Endodermal cell (in vitro differentiated cells): ENCODE measurements at places on chromosomes 5 and 9.

GRCh38 chr5:148163345-148163744 is 5.0 kb upstream of the SPINK14 start:
- H3K27me3 ChIP-seq, result no peaks in the 10 kb centered on the region
- no peaks in the 10 kb centered on the region for H3K4me1 ChIP-seq
- no peaks in the 10 kb centered on the region for H3K36me3 ChIP-seq
- H3K27ac ChIP-seq, result no peak overlapping the region
- DNase-seq, result no peak

DNA sequence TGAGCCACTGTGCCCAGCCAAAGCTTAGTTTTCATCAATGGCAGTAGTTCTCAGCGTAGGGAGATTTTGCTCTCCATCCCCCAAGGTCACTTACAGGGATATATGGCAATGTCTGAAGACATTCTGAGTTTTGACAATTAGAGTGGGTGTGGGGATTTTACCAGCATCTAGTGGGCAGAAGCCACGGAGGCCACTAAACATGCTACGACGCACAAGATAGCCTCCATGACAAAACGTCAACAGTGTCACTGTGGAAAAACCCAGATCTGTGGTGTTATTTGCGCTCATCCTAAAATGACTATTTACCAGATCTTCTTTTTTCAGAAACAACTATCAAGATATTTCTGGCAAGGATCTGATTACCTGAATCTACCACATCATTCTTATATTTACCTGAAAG is 68.2 kb downstream of the CDC14B start:
- H3K36me3 ChIP-seq, result no peaks in the 10 kb centered on the region
- no peaks in the 10 kb centered on the region for H3K4me1 ChIP-seq
- no peak overlapping the region for H3K27ac ChIP-seq
- H3K27me3 ChIP-seq, result no peaks in the 10 kb centered on the region
- DNase-seq, result no peak

DNA sequence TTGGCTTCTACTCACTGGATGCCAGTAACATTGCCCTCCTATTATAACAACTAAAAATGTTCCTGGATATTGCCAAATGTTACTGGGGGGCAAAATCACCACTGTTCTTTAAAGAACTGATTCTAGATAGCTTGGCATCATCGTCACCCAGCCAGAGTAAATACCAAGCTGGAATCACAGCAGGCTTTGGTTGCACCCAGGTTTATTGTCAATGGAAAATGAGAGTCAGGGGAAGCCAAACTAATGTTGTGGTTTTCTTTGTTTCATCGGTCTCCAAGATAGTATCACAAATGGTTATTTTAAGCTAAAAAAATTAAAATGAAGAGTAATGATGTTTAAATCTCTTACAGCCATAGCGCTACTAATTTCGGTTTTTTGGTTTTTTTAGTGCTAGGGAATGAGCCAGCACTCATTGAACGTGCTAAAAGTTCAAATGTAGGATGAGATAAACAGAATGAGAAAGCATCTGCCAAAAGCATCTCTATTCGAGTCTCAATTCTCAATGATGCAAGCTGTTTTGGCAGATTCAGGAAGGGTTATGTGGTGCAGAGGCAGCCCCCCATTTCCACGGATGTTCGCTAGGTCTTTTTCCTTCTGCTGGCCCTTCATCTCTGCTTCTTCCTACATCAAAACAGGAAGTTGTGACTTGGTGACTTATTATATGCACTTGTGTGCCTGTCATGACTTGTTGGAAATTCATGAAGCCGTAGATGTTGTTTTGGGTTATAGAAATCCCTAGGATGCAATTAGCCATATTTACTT is 558.0 kb downstream of the EBF1 start:
- H3K4me3 ChIP-seq, result no peak overlapping the region
- no peaks in the 10 kb centered on the region for H3K4me1 ChIP-seq
- no peak overlapping the region for H3K27ac ChIP-seq
- no peak for DNase-seq
- H3K27me3 ChIP-seq, result no peaks in the 10 kb centered on the region

- H3K27me3 ChIP-seq, result no peaks in the 10 kb centered on the region
- H3K27ac ChIP-seq, result no peak overlapping the region
- no peaks in the 10 kb centered on the region for H3K4me1 ChIP-seq
- DNase-seq, result no peak
- no peaks in the 10 kb centered on the region for H3K36me3 ChIP-seq
- no peak overlapping the region for H3K4me3 ChIP-seq
Observed at GRCh38 chr9:73154722-73155121, 3.1 kb downstream of the ANXA1 start.

- no peak overlapping the region for H3K4me3 ChIP-seq
- no peaks in the 10 kb centered on the region for H3K36me3 ChIP-seq
- no peak for DNase-seq
- H3K27ac ChIP-seq, result no peak overlapping the region
- H3K4me1 ChIP-seq, result no peaks in the 10 kb centered on the region
- H3K27me3 ChIP-seq, result no peaks in the 10 kb centered on the region
Observed at GRCh38 chr5:173714551-173715428, 98.3 kb upstream of the BOD1 start.

- peaks cover 12% of the 10 kb centered on the region for H3K4me1 ChIP-seq
- peak overlapping the region; percentile 83 for H3K4me3 ChIP-seq
- H3K27me3 ChIP-seq, result no peaks in the 10 kb centered on the region
Observed at GRCh38 chr5:176542135-176542595, 5.0 kb upstream of the RNF44 start.

GRCh38 chr5:126358525-126358924 is 64.7 kb upstream of the GRAMD2B start:
- no peak for DNase-seq
- no peak overlapping the region for H3K4me3 ChIP-seq
- H3K4me1 ChIP-seq, result no peaks in the 10 kb centered on the region

DNA sequence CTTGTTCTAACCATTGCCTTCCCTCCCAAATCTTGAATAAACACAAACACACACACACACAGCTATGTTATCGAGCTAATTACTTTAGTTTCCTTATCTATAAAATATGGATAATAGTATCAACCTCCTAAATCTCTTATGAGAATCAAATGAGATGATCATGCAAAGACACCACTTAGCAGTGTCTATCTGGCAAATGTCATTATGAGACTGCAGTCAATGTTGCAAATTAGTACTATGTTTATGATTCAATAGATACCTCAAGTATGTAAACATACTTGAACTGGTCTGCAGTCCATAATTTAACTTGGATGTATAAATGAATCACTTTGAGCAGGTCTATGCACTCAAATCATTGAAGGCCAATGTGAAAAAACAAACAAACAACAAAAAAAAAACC is 22.2 kb upstream of the ERAP2 start:
- H3K36me3 ChIP-seq, result no peaks in the 10 kb centered on the region
- H3K4me1 ChIP-seq, result peaks cover 6% of the 10 kb centered on the region
- DNase-seq, result no peak
- no peaks in the 10 kb centered on the region for H3K27me3 ChIP-seq
- no peak overlapping the region for H3K27ac ChIP-seq

DNA sequence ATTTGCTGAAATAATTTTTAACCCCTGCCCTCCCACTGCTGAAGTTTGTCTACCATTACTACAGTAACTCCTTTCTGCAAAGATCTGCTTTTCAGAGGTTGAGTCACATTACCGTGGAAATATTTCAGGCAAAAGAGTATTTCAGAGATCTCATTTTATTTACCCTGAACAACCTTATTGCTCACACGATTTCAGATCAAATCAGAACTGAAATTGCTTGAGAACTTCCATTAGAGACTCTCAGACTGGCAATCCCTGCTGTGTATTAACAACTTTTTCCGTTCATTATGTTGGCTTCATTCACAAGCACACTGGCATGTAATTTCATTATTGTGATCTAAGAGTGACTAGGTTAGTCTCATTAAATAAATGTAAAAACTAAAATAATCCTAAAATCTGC is 16.1 kb downstream of the NR6A1 start:
- no peaks in the 10 kb centered on the region for H3K36me3 ChIP-seq
- H3K4me1 ChIP-seq, result peaks cover 21% of the 10 kb centered on the region
- DNase-seq, result no peak
- H3K27me3 ChIP-seq, result no peaks in the 10 kb centered on the region
- peak overlapping the region; percentile 1 for H3K27ac ChIP-seq

DNA sequence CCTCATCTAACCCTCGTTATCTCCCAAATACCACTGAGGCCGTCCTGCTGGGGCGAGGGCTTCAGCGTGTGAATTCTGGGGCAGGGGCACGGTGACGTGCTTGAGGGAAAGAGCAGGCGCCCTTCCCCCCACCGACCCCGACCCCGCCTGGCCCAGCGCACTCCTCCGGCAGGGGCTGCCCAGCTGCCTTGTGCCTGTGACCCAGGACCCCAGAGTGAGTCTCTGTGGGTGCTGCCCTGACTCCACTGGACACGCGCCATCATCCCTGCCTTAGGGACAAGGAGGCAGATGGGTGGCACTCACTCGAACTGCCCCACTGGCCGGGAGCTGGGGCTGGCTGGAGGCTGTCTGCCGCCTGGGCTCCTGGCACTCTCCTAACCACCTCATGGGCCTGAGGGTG is 136.2 kb upstream of the LPCAT1 start:
- peaks cover 4% of the 10 kb centered on the region for H3K4me1 ChIP-seq
- no peaks in the 10 kb centered on the region for H3K36me3 ChIP-seq
- peaks cover 8% of the 10 kb centered on the region for H3K27me3 ChIP-seq
- no peak overlapping the region for H3K27ac ChIP-seq

- H3K4me1 ChIP-seq, result no peaks in the 10 kb centered on the region
- no peak overlapping the region for H3K27ac ChIP-seq
- no peak for DNase-seq
- no peaks in the 10 kb centered on the region for H3K36me3 ChIP-seq
Observed at GRCh38 chr5:134976841-134977240, 9.1 kb downstream of the CATSPER3 start.

DNA sequence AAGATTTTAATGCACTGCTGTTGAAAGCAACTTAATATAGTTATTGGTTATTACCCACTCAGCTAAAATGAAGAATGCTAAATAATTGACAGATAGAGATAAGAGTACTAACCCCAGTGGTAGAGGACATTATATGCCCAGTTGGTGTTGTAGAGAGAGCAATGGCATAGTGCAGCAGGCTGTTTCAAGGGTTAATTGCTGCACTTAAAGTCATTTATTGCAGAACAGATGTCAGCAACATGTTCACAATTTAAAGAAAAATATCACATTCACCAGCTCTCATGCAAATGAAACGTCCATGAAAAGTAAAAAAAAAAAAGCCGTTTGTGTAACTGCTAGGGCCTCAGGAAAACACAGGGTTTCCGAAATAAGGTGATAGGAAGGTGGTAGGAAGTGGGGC is 254.6 kb downstream of the MTRR start:
- H3K4me3 ChIP-seq, result no peak overlapping the region
- H3K27ac ChIP-seq, result no peak overlapping the region
- DNase-seq, result no peak
- no peaks in the 10 kb centered on the region for H3K4me1 ChIP-seq

DNA sequence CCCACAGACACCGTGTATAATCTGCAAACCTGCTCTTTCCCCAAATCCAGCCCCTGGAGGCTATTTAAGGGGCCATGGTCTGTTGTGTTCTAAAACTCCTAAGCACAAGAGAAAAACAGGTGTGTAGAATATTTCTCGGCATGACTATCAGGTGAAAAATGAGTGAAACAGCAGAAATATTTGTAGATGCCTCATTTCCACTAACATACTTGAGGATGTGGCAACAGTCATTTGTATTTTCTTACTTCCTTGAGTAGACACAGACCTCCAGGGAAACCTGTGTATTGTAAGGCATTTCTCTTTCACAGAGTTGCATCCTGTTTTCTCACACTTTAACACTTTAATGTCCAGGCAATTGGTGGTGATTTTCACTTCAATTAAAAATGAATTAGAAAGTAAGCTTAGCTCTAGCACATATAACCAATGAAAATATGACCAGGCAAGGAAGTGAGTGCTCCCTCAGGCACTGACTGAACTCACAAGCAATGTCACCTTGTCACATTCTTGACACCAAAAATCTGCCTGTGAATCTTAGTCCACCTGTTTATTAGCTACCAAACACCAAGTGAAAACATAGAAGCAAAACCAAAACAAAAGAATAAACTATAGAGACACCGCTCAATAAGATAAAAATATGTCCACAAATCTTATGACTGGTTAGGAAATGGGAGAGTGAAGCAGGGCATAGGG is 64.4 kb downstream of the DIRAS2 start:
- no peaks in the 10 kb centered on the region for H3K36me3 ChIP-seq
- H3K27me3 ChIP-seq, result no peaks in the 10 kb centered on the region

- peak; percentile 88 for DNase-seq
- peaks cover 6% of the 10 kb centered on the region for H3K4me1 ChIP-seq
- no peak overlapping the region for H3K27ac ChIP-seq
- peaks cover 9% of the 10 kb centered on the region for H3K27me3 ChIP-seq
Observed at GRCh38 chr5:135174315-135175096, 140.5 kb upstream of the PITX1 start.

- H3K4me1 ChIP-seq, result no peaks in the 10 kb centered on the region
- H3K27me3 ChIP-seq, result no peaks in the 10 kb centered on the region
- no peak for DNase-seq
Observed at GRCh38 chr5:90898326-90899013, 339.9 kb downstream of the ADGRV1 start.

DNA sequence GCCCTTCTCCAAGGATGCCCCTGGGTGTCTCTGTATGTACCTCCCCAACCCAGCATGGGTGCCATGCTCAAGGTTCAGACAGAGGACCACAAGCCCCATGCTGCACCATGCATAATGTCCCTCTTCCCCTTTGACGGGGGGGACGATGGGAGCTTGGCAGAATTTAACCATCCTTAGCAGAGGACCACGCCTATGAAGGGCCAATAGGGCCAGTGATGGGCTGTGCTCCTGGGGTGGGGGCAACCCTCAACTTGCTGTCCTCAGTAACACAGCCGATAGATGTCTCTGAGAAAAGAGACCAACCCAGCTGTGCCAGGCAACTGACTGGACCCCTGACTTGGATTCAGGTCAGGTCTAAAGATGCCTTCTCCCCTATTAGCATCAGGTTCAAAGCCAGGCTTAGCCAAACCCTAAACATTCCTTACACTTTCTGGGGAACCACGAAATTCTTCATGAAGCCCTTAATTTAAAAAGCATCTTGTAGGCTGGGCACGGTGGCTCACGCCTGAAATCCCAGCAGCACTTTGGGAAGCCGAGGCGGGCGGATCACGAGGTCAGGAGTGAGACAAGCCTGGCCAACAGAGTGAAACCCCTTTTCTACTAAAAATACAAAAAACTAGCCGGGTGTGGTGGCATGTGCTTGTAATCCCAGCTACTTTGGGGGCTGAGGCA is 20.7 kb upstream of the JADE2 start:
- H3K4me1 ChIP-seq, result peaks cover 9% of the 10 kb centered on the region
- no peaks in the 10 kb centered on the region for H3K36me3 ChIP-seq
- H3K27me3 ChIP-seq, result no peaks in the 10 kb centered on the region
